NCI-H524 treated with DMSO at 0.1 percent for 48 hours (cell line): ENCODE measurements at places on chromosomes 16 and 17.

DNA sequence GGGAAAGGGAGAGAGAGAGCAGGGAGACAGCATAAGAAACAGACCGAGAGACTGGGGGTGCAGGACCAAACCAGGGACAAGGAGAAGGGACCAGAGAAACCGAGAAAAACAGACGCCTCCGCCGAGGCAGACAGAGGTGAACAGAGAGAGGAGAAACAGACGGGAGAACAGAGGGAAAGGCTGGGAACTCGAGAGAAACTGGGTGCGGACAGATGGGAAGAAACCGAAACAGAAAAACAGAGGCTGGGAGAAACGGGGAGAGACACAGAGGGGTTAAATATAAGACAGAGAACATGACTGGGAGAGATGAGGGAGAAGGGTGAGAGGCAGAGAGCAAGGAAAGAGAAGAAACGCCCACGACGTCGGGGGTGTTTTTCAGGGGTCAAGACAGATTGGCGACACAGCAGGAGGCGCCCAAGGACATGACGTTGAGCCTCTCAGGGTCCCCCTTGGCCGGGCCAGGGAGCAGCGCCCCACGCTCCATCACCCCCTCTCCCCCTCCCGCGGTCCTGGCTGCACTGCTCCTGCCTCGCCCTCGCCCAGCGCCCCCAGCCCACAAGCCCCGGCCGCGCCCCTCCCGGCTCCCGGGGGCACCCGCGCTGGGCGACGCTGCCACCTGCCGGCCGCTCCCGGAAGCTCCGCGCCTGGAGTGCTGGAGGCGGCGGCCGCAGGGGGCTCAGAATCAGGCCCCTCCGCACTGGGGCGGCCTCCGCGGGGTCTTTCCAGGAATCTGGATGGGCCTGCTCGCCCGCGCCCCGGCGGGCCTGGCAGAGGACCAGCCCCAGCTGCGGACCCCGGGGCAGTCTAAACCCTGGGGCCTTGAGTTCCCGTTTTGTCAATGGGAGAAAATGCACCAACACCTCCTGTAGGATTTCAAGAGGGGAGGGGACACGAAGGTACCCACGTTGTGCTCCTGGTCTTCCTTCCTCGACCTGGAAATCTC is 1.3 kb upstream of the TMEM92 start:
- peak; percentile 23 for DNase-seq

GRCh38 chr16:48537909-48538745 is 71.9 kb downstream of the N4BP1 start:
- no peak for DNase-seq

DNA sequence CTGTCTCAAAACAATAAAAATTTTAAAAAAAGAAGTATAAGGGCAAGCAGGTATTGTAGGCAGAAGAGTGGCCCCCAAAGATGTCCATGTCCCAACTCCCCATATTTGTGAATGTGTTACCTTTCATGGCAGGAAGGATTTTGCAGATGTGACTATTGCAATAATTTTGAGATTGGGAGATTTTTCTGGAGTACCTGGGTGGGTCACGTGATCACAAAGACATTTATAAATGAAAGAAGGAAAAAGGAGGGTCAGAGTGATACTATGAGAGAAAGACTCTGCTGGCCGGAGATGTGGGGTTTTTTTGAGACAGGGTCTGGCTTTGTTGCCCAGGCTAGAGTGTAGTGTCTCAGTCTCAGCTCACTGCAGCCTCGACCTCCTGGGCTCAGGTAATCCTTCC is 27.4 kb upstream of the PAFAH1B1 start:
- DNase-seq, result no peak

DNA sequence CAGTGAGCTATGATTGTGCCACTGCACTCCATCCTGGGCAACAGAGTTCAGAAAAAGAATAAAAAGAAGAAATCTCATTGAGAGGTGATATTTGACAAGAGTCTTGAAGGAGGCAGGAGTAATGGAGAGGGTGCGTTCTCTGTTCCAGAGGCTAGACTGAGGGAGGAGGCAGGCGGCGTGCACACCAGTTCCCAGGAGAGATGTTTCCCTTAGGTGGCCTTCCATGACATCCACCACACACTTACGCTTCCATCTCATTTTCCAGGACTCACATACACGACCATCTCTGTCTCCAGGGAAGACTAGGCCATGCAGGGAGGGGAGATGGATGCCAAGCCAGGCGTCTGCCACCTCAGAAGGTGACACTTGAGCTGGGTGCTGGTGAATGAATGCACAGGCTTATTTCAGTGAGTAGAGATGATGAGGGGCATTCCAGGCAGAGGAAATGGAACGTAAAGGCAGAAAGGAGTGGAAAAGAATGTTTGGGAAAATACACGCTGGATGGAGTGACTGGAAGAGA is 25.3 kb upstream of the N4BP1 start:
- no peak for DNase-seq

DNA sequence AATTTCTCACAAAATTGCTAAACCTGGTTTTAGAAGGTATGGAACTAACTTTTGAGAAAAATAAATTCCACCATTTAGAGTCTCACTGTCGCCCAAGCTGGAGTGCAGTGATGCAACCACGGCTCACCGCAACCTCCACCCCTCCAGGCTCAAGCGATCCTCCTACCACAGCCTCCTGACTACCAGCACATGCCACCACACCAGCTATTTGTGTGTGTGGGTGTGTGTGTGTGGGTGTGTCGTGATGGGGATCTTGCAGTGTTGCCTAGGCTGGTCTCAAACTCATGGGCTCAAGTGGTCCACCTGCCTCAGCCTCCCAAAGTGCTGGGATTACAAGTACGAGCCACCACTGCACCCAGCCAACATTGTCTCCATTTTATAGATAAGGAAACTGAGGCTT is 71.3 kb upstream of the NOL11 start:
- DNase-seq, result no peak

GRCh38 chr17:29570521-29570920 is 2.0 kb downstream of the TP53I13 start:
- no peak for DNase-seq

DNA sequence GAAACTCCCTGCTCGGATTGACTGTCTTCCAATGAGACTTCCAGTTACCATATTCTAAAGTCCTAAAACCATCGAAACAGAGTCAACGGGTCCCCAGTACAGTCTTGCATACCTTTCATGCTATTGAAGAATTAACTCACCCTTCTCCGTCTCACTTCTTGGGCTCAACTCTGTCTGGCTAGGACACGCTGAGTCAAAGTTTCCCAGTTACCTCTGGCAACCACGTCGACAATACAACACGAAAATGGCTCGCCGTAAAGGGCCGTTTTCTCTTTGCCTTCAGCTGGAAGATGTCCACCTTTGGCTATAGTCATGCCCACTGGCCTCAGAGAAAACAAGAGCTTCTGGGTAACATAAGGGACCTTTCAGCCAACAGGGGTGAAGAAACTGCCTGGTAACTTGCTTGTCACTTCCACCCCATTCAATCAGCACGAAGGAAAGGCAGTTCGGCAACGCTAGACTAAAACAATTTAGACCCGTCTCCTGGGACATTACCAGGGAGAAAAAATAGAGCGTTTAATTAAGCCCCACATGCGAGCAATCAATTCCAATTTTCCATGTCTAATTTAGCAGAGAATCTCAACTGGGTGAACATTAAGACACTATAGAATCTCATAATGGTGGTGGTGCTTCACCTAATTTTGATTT is 21.5 kb downstream of the KCNG4 start:
- DNase-seq, result no peak

DNA sequence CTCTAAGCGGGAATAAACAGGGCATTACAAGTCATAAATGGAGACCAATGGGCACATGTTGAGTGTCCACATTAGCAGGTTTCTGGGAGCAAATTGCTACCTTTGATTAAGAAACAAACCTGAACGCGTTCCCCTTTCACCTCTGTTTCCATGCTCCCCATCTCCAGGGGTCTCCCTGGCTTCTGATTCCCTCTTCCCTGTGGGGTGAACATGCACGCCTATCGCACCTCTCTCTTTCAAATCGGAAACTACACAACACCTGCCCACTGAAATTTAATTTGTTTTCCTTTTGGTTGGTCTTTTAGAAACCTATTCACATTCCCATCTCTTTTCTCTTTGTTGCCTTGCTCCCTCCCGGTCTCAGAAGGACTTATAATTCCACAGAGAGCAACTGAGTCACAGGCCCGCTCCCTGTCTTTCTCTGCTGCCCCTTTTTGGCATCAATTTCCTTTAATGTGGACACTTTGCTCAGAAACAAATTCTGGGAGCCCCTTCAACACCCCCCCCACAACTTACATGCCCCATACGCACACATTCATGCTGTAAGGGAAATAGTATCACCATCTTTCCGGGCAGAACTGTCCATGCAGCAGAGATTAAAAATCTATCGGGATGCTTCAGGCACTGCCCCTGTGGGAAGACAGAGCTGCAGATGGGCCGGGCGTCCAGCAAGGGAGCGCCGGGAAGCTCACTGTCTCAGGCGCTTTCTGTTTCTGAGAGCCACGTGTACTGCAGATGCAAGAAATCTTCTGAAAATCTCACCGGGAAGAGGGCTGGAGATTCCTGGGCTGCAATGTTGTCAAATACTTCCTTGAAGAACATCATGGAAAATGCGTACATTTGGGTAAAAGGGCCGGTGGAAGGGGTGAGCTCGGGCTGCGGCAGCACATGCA is 7.2 kb upstream of the FOXF1 start:
- no peak for DNase-seq

- DNase-seq, result no peak
Observed at GRCh38 chr16:51458356-51459140, 307.5 kb upstream of the SALL1 start.
